ENCODE measurements at places on chromosomes 12 and 14.

GRCh38 chr12:132518354-132518992 lies 28.5 kb downstream of the FBRSL1 start:
- no peak for DNase-seq

DNA sequence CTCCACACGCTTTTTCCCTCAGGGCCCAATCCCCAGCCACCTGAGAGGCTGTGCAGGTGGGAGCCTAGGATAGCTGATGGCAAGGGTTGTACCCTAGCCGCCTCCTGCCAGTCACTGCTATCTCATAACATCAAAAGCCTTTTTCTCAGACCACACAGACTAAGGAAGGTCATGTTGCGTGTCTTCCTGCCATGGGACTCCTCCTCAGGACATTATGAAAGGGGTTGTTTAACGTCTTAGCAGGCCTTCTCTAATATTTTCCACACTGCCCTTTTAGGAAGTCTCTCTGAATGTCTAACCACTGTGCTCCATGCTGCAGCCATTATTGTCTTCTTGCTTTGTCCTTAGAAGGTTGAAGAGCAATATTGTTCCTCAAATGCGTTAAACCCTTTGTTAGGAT lies 7.6 kb upstream of the SMUG1 start:
- no peak for DNase-seq

DNA sequence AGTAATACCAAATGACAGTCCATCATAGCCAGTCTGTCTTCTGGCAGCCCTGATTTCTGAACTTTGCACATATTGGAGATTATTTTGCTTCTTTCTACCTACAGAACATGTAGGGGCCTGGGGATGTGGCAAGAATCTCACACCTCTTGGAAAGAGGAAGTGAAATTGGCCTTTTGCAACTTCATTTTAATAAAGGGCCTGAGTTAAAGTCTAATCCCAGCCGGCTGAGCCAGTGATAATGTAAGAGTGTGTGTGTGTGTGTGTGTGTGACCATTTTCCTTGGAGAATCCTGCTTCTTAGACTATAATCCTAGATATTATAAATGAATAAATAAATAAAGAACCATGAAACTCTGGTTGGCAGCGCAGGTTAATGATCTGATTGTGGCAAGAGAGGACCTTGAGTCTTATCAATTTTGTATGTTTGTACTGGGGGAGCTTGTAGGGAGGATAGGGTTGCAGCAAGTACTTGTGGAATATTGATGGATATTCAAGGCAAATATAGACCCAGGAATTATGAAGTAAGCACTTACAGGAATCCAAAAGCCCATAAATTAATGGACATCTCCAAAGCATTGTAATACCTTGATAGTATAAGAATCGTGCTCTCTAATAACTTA lies 233.2 kb upstream of the AMIGO2 start:
- DNase-seq = no peak

- DNase-seq = no peak
Measured at GRCh38 chr12:29088611-29089219, 60.4 kb upstream of the FAR2 start.

DNA sequence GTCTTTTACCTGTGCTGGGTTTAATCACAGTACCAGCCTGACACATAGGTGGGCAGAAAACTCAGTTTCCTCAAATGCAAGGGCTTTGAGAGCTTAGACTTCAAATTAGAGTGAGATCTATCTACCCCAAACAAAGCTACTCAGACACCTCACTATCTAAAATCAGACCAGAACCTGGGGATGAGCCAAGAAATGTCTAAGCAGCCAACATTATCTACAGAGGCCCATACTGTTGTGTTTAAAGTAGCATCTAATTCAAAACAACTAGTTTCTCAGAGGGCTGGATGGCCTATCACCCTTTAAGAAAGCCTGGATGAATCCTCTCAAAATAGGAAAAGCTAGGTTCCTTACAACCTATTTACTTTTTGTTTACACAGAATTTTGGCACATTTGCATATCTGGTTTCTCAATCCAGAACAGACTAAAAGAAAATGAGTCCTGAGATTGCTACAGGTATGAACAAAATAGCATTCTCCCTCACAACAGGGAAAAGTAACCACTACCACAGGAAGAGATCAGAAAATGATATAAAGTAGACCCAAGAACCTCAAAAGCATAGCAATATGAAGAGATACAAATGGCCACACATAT lies 142.4 kb downstream of the ZFP36L1 start:
- no peak for DNase-seq

- peak; percentile 88 for DNase-seq
Measured at GRCh38 chr12:100573292-100574186, at the start of gene GAS2L3. GAS2L3 (plus strand) TSS chr12:100573684; CDS start chr12:100594905, 21,221 bp downstream.

DNA sequence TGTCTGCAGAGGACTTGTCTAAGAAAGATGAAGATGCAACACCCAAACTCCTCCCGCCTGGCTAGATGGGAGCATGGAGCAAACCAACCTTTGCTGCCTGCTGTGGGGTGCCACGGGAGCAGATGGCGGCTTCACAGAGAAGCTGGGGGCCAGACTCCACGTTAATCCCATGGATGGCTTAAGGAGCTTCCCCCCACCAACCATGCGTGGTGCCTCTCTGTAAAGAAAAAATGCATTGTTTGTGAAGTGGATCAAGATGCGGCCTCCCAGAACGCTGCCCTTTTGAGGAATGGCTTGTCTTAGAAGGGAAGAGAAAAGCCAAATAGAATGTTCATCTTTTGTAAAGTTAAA lies 15.6 kb downstream of the MVK start:
- DNase-seq = no peak

DNA sequence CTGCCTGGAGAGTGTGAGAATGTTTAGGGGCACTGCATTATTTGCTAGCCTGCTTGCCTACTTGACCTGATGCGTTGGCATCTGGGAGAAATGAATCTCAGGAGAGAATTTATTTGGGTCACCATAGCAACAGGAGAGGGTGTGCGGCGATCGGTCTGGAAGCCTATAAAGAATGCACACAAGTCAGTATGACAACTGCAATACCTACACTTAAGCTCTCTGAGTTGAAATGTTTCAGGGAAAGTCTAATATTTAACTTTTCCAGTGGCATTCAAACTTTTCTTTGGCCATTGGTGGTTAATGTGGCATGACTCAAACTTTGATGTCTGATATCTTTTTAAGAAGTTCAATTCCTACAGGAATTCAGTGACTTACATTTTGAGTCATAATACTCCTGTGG lies 205.1 kb downstream of the NEDD1 start:
- peak; percentile 27 for DNase-seq

- DNase-seq = no peak
Measured at GRCh38 chr12:85849344-85849743, 13.1 kb upstream of the RASSF9 start.

GRCh38 chr14:20499108-20499507 lies 6.2 kb upstream of the RNASE10 start:
- DNase-seq = no peak

- DNase-seq = no peak
Measured at GRCh38 chr14:91223028-91223783, 21.3 kb downstream of the GPR68 start.

- DNase-seq = no peak
Measured at GRCh38 chr12:30980955-30981662, 54.6 kb downstream of the TSPAN11 start.
